ENCODE measurements at places on chromosomes 11 and 22.
A peak's percentile ranks its signal among the peaks of the same experiment; 100 is the strongest.

GRCh38 chr11:19646921-19647320 lies 65.7 kb upstream of the NAV2 start:
- DNase-seq: no peak

DNA sequence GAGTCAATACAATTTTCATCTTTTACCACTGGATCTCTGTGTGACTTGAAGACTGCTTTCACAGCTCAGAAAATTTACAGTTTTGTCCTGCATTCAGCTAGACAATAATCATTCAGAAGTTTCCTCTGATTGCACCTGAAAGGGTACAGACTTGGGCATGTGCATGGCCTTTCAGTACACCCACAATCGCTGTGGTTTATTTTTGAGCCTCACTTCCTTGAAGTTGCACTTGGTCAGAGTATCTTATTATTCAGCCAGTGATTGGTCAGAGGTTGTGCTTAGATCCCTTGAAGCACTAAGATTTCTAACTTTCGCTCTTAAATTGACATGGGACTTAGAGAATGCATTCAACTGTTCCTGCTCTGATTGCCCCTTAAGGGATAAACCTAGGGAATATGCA lies 508.2 kb downstream of the FAM181B start:
- no peak for DNase-seq

GRCh38 chr11:135069890-135070289 lies 657.8 kb upstream of the B3GAT1 start:
- DNase-seq: no peak

DNA sequence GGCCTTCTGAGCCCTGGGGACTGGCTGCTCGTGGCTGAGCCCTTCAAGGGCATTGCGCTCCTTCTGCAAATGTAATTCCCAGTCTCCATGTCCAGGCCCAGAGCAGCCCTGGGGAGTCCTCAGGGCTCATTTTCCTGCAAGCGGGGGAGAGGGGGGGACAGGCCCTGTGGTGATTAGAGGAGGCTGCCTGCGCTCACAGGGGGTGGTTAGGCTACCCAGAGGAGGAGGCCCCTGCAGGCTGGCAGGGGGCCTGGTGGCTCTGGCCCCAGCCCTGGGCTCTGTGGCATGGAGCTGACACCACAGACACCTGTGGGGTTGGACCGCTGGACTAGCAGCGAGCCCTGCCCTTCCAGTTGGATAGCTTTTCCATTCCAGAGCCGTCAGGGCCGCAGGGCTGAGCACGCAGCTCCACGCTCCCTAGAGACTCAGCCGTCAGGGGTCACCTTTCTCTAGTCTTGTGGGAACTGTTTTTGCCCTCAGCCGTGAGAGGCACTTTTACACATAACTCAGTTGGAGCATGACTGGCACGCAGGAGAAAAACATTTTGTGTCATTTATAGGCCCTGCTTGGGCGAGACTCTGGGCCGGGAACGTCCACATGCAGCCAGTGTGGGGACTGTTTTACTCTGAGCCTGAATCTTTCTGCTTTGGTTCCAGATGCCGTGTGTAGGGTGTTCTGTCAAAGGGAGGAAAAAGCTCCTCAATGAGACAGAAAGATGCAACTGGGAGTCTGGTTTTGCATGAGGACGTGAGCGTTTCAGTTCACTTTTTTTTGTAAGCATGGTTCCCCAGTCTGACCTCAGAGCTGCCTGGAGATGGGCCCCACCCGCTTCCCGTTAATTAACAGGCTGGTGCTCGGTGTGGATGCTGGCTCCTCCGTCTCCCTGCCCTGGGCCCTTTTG lies 58.1 kb downstream of the LRP5 start:
- no peak for DNase-seq

DNA sequence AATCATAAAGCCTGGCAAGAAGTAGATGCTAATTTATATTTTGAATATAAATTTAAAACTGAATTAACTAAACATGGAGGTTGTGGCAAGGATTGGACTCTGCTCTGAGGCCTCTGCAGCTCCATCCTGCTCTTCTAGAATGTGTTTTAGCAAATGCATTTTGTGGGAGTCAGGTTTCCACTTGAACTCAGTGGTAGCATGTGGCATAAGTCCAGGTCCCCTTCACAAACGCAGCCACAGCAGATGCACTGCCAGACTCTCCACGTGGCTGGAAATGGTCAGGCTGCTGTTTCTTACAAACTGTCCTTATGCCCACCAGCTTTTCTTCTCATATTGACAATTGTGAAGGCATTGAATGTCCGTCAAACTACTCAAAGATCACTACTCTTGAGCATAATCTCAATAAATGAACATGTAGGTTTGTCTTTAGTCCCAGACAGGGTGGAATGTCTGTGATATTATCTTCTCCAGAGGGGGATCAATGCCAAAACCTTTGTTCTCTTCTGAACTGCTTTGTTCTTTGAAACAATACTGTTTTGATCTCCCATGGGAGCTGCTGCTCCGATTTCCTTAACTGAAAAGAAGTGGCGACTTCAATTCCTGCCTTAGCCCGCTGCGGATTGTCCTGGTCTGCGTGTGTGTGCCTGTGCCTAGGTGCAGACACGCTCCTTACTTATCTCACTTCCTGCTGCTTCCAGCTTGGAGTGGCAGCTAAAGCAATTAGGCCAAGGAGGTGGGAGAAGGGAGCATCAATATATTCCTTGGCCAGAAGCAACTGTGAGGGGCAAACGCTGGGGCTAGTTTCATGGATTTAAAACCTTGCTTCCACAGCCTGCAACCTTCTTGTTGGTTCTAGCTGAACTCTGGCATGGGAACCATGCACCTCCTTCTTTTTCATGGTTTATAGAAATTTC lies 24.2 kb downstream of the EIF4G2 start:
- no peak for DNase-seq

- no peak for DNase-seq
Measured at GRCh38 chr11:75014129-75014528, 25.4 kb downstream of the NEU3 start.

- no peak for DNase-seq
Measured at GRCh38 chr11:40508303-40508702, 951.1 kb downstream of the LRRC4C start.

- no peak for DNase-seq
Measured at GRCh38 chr22:50210378-50211139, 9.7 kb downstream of the SELENOO start.

GRCh38 chr22:48796310-48797015 lies 1031.2 kb downstream of the BRD1 start:
- DNase-seq: no peak

- DNase-seq: no peak
Measured at GRCh38 chr11:73280626-73281025, 8.5 kb downstream of the P2RY6 start.

DNA sequence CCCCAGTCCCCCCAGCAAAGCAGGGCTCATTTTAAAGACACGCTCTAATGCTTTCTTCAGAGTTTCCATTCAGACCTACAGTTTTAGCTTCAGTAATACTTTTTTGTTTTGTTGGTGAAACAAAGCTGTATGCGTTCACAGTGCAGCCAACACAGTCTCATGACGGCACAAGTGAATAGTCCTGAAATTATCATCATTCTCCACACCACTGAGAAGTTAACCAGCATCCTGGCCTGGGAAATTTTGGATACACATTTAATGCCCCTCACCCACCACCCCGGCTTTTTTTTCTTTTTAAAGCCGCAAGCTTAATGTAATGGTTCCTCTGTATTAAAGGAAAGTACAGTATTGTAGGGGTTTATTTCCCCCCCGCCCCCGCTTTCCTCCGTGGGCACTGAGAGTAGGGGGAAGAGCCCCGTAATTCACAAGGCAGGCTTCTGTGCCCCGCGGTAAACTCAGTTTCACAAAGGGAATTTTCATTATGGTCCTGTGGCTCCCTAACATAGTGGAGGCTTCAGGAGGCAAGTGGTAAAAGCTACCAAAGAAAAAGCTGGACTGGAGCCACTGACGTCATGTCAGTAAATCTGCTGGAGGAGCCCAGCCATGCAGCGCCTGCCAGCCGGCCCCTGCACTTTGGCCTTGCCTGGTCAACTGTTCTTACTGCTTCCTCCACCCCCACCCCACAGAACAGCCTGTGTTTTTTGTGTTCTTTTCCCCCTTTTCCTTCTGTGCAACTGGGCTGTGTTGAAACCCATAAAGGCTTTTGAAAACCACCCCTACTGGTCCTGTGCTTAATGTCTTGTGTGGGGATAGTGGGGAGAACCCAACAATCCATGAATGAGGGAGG lies 18.2 kb downstream of the TEAD1 start:
- no peak for DNase-seq

GRCh38 chr22:27454807-27455450 lies 346.6 kb downstream of the MN1 start:
- DNase-seq: no peak

DNA sequence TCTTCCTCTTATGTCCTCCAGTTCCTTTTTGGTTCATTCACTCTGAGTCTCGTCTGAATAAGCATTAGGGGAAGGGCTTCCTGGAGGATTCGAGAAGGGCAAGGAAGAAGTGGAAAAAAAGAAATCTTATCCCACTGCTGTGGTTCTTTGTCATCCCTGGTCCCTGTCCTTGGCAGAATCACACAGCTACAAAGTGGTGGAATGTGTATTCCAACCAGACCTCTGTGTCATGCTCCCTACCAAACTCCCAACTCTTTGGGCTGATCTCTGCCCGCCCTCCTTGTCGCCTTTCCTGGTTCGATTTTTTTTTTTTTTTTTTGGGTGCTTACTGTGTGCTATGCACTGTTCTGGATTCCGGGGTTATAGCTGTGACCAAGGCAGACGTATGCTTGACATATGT lies 61.0 kb downstream of the TEAD1 start:
- DNase-seq: no peak

GRCh38 chr11:12890476-12890875 lies 118.6 kb upstream of the RASSF10 start:
- DNase-seq: no peak

DNA sequence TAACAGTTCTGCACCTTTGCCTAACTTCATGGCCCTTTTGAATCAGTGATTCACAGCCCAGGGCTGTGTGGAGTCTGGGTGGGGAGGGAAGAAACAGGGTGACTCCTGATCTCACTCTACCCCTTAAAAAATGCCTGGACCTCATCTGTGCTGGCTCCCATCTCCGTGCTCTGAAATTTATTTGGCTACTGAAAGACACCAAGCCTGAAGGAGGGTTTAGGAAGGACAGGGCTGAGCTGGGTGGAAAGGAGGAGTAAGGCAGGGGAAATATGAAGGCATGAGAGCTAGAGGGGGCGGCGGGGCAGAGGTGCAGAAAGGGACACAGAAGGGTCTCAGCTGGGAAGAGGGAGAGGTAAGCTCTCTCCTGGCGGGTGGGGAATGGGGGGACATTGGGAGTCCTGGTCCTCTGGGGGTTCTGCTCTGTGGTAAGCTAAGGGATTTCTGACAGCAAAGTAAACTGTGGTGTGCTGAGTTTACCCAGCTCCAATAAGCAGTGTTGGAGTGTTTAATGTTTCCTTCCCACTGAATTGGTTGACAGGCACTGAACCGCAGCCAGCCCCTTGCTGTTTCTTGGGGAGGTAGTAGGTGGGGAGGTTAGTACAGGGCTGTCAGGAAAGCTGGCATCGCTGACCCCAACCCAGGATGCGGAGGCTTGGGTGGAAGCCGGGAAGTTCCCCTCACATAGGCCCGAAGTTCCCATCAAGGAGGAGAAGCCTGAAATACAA lies 71.1 kb downstream of the RPUSD4 start:
- no peak for DNase-seq

DNA sequence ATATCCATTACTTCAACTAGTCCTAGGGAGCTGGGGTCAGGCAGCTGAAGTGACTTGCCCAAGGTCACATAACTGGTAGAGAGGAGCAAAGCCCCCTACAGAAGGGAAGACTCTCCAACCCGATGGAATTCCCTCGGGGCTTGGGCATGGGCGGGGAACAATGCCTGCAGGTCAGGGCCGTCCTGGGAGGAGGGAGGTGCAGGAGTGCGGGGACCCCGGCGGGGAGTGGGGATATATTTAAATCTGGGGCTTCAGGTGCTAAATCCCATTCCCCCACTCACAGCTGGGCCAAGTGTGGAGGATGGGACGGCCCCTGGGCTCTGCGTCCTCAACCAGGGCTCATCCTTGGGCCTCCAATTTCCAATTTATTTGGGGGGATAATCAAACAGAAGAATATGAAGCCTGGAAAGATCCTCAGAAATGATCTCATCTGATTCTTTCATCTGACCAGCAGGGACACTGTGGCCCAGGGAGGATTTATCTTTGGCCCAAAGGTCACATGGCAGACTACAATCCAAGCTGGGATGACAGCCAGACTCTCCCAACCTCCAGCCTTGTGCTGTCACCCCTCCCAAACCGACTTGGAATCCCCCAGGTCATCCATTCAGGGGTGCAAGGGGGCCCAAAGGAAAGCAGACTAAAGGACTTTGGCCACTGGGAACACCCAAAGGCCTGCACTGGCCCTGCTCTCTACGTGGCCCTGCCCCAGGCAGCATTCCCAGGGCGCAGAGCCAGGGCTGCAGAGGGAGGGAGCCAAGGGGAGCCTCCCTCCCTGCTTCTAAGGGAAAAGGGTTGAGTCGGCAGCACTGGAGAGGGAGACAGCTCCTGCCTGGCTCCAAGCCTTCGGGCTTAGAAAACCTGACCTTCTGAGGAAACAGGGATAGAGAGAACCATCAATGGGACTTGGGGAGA lies 8.7 kb upstream of the C1QTNF6 start:
- peak; percentile 0 for DNase-seq

DNA sequence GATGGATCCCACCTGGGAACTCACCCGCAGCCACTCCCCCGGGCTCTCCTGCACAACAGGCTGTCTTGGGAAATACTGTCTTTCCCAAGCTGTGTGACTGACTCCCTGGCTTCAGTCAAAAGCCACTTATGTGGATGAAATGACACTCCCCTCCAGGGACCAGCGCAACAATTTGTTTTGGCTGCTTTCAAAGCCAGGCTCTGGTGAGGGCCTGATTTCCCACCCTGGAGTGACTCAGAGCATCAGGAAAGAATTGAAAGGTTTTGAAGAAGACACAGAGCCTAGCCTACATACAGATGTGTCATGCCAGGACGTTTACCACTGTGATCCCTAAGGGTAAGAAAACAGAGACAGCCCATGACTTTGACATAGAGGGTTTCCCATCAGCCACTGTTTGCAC lies 550.5 kb downstream of the MIAT start:
- DNase-seq: no peak

DNA sequence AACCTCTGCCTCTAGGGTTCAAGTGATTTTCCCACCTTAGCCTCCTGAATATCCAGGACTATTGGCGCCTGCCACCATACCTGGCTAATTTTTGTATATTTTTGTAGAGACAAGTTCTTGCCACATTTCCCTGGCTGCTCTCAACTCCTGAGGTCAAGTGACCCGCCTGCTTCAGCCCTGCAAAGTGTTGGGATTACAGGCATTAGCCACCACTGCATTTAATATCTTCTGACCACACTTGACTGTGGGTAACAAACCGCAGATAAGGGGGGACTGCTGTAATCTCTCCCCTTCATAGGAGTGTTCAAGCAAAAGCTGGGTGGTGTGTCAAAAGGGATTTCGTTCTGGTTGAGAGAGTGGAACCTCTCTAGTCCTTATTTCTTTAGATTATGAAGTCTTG lies 53.4 kb downstream of the GRAMD1B start:
- DNase-seq: no peak

- DNase-seq: peak; percentile 36
Measured at GRCh38 chr11:116851626-116852025, 14.2 kb upstream of the APOA1 start.

- DNase-seq: peak; percentile 63
Measured at GRCh38 chr11:36431429-36432092, 78.5 kb downstream of the TRAF6 start.

- DNase-seq: no peak
Measured at GRCh38 chr11:15805726-15806125, 550.6 kb downstream of the SOX6 start.
